ENCODE measurements at places on chromosomes 12 and 14. TPM values are rescaled to one million over a fixed set of nuclear protein-coding genes. Genes with fewer than 3 reads are reported as not detected.
A peak's percentile ranks its signal among the peaks of the same experiment; 100 is the strongest.

Gene ABCC9
- 28.2 TPM for total RNA-seq

GRCh38 chr12:2057041-2057794 lies 4.4 kb downstream of the CACNA1C start:
- no peaks in the 10 kb centered on the region for H3K27me3 ChIP-seq
- peak overlapping the region; percentile 92 for H3K4me3 ChIP-seq
- H3K4me1 ChIP-seq, result peaks cover 56% of the 10 kb centered on the region
- DNase-seq, result peak; percentile 90

Gene SMIM41
- not detected for total RNA-seq

Gene ACSM4
- not detected for total RNA-seq

DNA sequence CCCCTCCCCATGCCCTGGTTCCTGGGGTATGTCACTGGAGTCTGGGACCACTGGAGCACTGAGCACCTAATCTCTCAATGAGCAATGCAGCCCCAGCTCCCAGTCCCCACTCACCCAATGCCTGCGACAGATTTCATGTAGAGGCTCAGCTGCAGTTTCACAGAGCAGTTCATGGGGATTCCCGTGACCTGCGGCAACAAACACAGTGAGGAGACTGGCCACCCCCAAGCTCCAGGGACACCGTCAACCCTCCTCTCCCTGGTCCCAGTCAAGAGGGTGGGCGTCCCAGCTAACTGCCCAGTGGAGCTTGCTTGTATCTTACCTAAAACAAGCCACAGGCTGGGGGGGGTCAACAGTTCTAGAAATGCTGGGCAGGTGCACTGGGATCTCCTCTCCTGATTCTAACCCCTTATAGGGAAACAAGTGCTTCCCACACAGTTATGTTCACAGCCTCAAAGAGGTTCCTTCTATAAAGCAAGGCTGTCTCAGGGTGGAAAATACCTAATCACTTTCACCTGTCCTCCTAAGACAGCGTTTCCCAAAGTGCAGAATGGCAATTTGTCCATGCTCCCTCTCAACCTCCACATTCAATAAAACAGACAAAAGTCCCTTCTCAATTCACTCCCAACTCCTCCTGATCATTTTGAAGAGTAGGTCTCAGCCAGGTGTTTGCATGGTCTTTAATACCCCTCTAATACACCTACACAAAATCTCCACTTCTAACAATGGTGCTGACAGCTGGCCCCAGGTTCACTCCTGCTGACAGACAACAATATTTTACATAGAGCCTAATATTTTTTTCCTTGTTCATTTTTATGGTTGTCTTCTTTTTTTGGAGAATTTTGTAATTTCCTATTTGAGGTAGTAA lies 68.3 kb downstream of the SCARB1 start:
- DNase-seq, result no peak
- no peaks in the 10 kb centered on the region for H3K27me3 ChIP-seq
- no peak overlapping the region for H3K4me3 ChIP-seq
- H3K36me3 ChIP-seq, result no peaks in the 10 kb centered on the region
- no peak overlapping the region for H3K27ac ChIP-seq

GRCh38 chr12:42588524-42589464 lies 752 bp downstream of the PRICKLE1 start:
- no peaks in the 10 kb centered on the region for H3K36me3 ChIP-seq
- no peaks in the 10 kb centered on the region for H3K27me3 ChIP-seq
- H3K4me1 ChIP-seq, result peaks cover 48% of the 10 kb centered on the region
- H3K4me3 ChIP-seq, result peak overlapping the region; percentile 94
- H3K27ac ChIP-seq, result peak overlapping the region; percentile 80

Gene ERBB3
- total RNA-seq, result 17.5 TPM

Gene PRKAG1
- 66.5 TPM for total RNA-seq

GRCh38 chr14:51621654-51622053 lies 30.1 kb upstream of the FRMD6 start:
- H3K36me3 ChIP-seq, result no peaks in the 10 kb centered on the region
- no peaks in the 10 kb centered on the region for H3K27me3 ChIP-seq
- no peak for DNase-seq
- peaks cover 7% of the 10 kb centered on the region for H3K4me1 ChIP-seq
- H3K4me3 ChIP-seq, result no peak overlapping the region

GRCh38 chr12:123839826-123840225 lies 77.7 kb downstream of the DNAH10 start:
- no peaks in the 10 kb centered on the region for H3K4me1 ChIP-seq
- DNase-seq, result no peak
- H3K27ac ChIP-seq, result no peak overlapping the region
- H3K36me3 ChIP-seq, result no peaks in the 10 kb centered on the region

Gene SP7
- total RNA-seq, result not detected

Gene RDH12
- total RNA-seq, result not detected

DNA sequence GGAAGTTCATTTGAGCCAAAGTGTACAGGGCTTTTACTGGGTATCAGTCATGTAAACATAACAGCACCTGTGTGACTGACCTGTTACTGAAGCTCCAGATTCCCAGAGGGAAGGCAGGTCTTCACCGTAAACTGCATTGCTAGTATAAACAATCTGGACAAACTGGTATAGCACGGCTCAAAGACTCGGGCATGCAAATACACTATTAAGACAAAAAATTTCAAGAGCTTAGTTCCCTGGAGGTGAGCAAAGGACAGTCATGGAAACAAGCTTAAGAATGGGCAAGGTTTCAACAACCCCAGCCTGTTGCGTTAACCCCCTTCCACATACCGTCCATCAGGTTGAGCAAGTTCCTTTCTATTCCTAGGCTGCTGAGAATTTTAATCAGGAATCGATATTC lies 9.4 kb downstream of the PARP11 start:
- no peaks in the 10 kb centered on the region for H3K4me1 ChIP-seq
- H3K27me3 ChIP-seq, result no peaks in the 10 kb centered on the region
- no peak overlapping the region for H3K4me3 ChIP-seq
- no peak overlapping the region for H3K27ac ChIP-seq
- no peaks in the 10 kb centered on the region for H3K36me3 ChIP-seq

- H3K27ac ChIP-seq, result peak overlapping the region; percentile 96
- no peaks in the 10 kb centered on the region for H3K36me3 ChIP-seq
- no peak overlapping the region for H3K4me3 ChIP-seq
- H3K27me3 ChIP-seq, result no peaks in the 10 kb centered on the region
- peaks cover 37% of the 10 kb centered on the region for H3K4me1 ChIP-seq
- no peak for DNase-seq
These were observed 10.9 kb downstream of the DCP1B start for GRCh38 chr12:1993341-1993740.

DNA sequence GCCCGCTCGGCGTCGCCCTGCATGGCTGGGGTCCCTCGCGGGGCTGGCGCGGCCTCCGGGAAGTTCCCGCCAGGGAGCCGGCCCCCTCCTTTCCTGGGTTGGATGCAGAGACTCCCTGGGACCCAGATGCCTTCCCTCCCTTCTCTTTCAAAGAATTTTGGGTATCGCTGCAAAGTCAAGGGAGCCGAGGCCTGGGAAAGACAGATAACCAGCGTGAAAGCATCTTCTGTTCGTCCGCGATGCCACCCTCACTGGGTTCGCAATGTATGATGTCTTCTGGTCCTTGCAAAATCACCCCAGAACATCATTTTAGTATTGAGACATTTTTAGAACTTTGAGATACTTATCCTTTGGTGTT lies 451 bp downstream of the IRAK3 start:
- peak overlapping the region; percentile 48 for H3K4me3 ChIP-seq
- no peaks in the 10 kb centered on the region for H3K4me1 ChIP-seq
- H3K36me3 ChIP-seq, result no peaks in the 10 kb centered on the region
- DNase-seq, result no peak
- peaks cover 37% of the 10 kb centered on the region for H3K27me3 ChIP-seq

DNA sequence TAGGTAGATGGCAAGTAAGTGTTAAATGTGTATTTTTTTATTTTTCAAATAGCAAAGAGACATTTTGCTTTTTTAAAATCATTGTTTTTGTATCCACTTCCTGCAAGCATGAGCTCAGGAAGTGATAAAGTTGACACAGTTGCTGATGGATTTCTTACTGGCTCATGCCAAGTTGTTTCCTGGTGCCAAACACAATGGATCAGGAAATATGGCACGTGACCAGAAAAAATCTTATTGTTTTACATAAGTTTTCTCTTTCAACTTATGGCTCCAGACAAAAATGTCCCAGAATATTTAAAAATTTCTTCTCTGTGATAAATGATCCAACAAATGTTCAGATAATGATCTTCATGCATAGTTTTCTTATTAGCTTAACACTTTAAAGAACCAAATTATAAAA lies 1279.1 kb upstream of the FLRT2 start:
- no peak overlapping the region for H3K27ac ChIP-seq
- H3K27me3 ChIP-seq, result no peaks in the 10 kb centered on the region
- H3K4me1 ChIP-seq, result peaks cover 6% of the 10 kb centered on the region
- no peak overlapping the region for H3K4me3 ChIP-seq
- no peak for DNase-seq

DNA sequence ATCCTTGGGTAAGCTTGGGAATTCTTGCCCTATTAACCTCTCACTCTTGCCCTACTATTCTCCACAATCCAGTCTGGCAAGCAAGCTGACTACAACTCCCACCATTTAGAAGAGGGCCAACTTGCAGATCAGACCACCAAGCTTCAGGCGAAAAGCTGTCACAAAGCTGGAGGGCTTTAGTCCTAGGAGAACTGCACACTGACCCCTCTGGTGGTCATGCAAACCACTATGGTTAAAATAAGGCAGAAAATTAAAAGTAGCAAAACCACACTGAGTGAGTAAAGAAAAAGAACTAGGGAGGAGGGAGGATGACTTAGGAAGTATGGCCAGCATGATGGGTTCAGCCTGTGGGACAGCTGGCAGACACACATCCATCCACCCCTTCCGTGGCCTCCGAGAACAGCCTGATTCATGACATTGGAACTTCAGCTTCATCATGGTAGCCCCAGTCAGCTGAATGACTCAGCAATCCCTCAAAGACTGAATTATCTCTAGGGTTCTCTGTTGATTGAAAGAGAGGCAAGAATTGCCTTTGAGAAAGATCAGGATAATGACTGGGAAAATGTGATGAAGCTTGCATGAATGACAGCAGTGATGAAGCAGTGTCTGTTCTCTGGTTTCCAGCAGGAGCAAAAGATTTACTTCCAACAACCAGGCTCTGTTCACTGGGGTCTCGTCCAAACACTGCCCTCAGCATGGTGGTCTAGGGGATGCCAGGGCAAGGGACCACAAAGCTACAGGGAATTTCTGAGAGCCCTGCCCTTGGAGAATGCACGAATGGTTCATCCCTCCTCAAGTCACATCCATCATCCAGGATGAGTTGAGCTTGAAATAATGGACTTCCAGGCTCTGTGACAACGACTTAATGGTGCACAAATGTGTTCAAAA lies 24.4 kb downstream of the PITPNM2 start:
- peak; percentile 82 for DNase-seq
- H3K27me3 ChIP-seq, result no peaks in the 10 kb centered on the region
- H3K4me1 ChIP-seq, result peaks cover 47% of the 10 kb centered on the region
- H3K4me3 ChIP-seq, result no peak overlapping the region
- H3K36me3 ChIP-seq, result no peaks in the 10 kb centered on the region

- DNase-seq, result no peak
- H3K4me3 ChIP-seq, result no peak overlapping the region
- H3K36me3 ChIP-seq, result no peaks in the 10 kb centered on the region
- H3K27me3 ChIP-seq, result no peaks in the 10 kb centered on the region
These were observed 80.2 kb upstream of the PTPRR start for GRCh38 chr12:71000748-71001147.
